ENCODE measurements at places on chromosomes 2 and 18. TPM values are rescaled to one million over a fixed set of nuclear protein-coding genes. Genes with fewer than 3 reads are reported as not detected.

Gene GEN1
- 30.6 TPM for total RNA-seq

Gene MEP1B
- total RNA-seq = not detected

Gene CLHC1
- total RNA-seq = 18.1 TPM

Gene KCNK3
- not detected for total RNA-seq

Gene RAX
- total RNA-seq = not detected

Gene BUB1
- total RNA-seq = 91.9 TPM

Gene KCTD1
- total RNA-seq = 4.0 TPM

Gene CELF4
- not detected for total RNA-seq

Gene EIF4E2
- 61.0 TPM for total RNA-seq

Gene CCDC138
- 8.0 TPM for total RNA-seq

Gene NPPC
- 0.89 TPM for total RNA-seq

Gene NABP1
- total RNA-seq = 72.6 TPM

Gene C2orf72
- 0.48 TPM for total RNA-seq

Gene NDC80
- 66.0 TPM for total RNA-seq

Gene CD8B2
- 7.3 TPM for total RNA-seq

Gene POTEF
- total RNA-seq = not detected

Gene ATAD2B
- total RNA-seq = 33.2 TPM

Gene CSRNP3
- total RNA-seq = not detected

Gene SLC14A1
- 3.1 TPM for total RNA-seq

Gene PLB1
- 0.30 TPM for total RNA-seq

Gene CREG2
- total RNA-seq = not detected

Gene HOXD13
- not detected for total RNA-seq

Gene AKAIN1
- not detected for total RNA-seq

Gene ITPRIPL1
- 32.8 TPM for total RNA-seq

Gene CHRND
- not detected for total RNA-seq

Gene G6PC2
- not detected for total RNA-seq

Data from activated naive CD8-positive, alpha-beta T cell treated with anti-CD3 and anti-CD28 coated beads, Interleukin-2, amount 10 ng/mL, durations not matched to agents 7 days and 5 days (primary cell).